ENCODE measurements at places on chromosomes 5 and 9.

DNA sequence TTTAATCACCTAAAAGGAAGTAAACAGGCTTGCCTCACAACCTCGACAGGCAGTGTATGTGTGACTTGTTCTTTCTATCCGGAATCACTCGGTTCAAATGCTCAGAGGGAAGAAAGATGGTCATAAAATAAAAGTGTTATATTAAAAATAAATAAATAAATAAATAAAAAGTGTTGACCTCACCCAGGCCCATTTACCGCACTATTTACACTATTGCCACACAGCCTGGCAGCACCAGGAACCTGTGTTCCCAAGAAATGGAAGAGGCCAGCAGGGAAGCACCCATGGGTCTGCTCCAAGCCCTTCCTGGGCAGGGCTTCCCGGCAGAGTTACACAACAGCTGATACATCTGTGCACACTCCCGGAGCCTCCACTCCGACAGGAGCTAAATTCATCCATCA is 127.9 kb downstream of the EFNA5 start:
- DNase-seq, result peak; percentile 69

- peak; percentile 19 for DNase-seq
Observed at GRCh38 chr5:52727576-52727975, 60.1 kb upstream of the ITGA1 start.

GRCh38 chr9:79433703-79434102 is 138.1 kb upstream of the TLE4 start:
- DNase-seq, result no peak

- DNase-seq, result no peak
Observed at GRCh38 chr5:87300744-87301143, 33.1 kb downstream of the RASA1 start.

- DNase-seq, result no peak
Observed at GRCh38 chr5:128350705-128351104, 187.3 kb downstream of the FBN2 start.

GRCh38 chr9:18122171-18122570 is 351.8 kb upstream of the ADAMTSL1 start:
- DNase-seq, result no peak

DNA sequence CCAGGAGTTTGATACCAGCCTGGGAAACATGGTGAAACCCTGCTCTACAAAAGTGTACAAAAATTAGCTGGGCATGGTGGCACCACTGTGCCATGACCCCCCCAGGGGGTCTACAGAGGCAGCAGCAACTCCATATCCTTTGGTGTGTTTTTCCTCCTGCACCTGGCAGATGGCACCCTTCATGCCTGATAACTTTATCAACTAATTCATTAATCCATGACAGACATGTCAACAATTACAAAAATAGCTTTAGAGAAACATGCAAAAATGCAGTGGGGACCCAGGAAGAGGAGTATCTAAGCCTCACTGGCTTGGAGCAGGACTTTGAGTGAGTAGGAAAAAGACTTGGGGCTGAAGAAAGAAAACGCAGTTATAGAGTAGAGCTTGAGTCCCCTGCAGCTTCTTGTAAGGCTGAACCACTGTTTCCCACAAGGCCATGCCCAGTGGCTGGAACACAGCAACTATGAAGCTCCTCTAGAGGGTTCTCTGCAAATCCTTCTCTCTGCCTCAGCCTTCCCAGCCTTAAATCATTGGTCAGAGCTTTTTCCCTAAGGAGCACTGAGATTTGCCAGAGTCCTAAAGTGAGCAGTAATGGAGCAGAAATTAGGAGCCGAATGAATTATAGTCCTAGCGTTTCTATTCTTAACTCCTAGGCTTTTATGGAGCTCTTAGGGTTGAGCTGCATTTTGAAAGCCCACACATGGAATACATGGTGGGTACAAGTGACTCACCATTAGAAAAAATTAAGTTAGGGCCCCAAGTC is 25.5 kb upstream of the B4GALT1 start:
- DNase-seq, result no peak

GRCh38 chr5:110854200-110854599 is 115.4 kb downstream of the SLC25A46 start:
- no peak for DNase-seq

GRCh38 chr9:85199866-85200495 is 530.5 kb downstream of the NTRK2 start:
- DNase-seq, result no peak

DNA sequence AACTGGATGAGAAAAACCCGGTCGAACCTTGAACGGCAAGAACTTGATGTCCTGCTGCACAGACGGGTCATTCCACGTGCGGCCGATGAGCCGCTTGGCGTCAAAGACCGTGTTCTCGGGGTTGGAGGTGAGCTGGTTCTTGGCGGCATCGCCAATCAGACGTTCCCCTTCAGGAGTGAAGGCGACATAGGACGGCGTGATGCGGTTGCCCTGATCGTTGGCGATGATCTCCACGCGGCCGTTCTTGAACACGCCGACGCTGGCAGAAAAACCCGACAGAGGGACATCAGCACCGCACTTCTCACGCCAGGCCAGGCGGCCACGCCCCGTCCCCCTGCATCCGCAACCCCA is 519 bp downstream of the HSPA5 start:
- no peak for DNase-seq

DNA sequence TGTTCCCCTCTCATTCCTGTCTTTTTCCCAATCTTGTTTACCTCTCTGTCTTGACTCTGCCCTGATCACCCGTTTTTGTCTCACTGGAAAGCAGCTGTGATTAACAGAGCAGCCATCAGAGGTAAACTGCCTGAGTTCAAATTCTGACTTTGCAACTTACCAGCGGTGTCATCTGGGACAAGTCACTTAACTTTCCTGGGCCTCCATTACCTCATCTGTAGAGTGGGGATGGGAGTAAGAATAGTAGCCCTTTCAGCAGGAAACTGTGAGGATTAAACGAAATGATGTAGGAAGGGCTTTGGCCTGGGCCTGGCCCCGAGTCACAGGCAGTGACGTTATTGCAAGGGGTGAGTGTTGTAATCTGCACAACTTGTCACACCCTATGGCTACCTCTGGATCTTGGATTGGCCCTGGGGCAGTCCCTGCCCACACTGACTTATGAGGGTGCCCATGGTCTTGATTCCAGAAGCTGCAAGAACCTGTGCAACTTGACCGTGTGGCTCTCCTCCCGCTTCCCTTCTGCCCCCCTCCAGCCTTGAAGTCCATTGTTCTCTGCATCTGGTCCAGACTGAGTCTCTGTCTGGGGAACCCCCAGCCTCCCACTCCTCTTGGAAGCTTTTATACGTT is 657 bp upstream of the PCDH12 start:
- no peak for DNase-seq

GRCh38 chr9:107883496-107884124 is 394.0 kb upstream of the KLF4 start:
- no peak for DNase-seq

- DNase-seq, result peak; percentile 79
Observed at GRCh38 chr9:132214027-132214622, 52.3 kb downstream of the NTNG2 start.

- DNase-seq, result no peak
Observed at GRCh38 chr5:149677731-149678130, 52.4 kb upstream of the PPARGC1B start.

GRCh38 chr9:76785501-76785900 is 21.3 kb downstream of the PCA3 start:
- DNase-seq, result no peak

GRCh38 chr5:89458332-89458656 is 575.3 kb upstream of the MEF2C start:
- no peak for DNase-seq

DNA sequence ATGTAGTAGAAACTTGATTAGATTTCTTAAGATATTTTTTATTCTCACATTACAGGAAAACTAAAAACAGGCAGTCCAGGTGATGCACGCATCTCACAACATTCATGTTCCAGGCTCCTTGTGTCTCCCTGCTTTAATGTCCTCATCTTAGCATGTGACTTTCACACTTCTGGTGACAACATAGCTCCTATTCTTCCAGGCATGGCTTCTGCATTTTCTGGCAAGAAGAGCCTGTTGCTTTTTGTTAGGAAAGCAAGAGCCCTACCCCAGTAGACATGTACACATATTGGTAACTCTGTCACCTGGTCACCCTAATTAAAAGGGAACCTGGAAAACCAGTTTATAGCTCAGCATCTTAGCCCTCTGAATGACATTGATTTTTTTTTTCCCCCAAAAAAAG is 92.5 kb downstream of the PPIC start:
- no peak for DNase-seq

DNA sequence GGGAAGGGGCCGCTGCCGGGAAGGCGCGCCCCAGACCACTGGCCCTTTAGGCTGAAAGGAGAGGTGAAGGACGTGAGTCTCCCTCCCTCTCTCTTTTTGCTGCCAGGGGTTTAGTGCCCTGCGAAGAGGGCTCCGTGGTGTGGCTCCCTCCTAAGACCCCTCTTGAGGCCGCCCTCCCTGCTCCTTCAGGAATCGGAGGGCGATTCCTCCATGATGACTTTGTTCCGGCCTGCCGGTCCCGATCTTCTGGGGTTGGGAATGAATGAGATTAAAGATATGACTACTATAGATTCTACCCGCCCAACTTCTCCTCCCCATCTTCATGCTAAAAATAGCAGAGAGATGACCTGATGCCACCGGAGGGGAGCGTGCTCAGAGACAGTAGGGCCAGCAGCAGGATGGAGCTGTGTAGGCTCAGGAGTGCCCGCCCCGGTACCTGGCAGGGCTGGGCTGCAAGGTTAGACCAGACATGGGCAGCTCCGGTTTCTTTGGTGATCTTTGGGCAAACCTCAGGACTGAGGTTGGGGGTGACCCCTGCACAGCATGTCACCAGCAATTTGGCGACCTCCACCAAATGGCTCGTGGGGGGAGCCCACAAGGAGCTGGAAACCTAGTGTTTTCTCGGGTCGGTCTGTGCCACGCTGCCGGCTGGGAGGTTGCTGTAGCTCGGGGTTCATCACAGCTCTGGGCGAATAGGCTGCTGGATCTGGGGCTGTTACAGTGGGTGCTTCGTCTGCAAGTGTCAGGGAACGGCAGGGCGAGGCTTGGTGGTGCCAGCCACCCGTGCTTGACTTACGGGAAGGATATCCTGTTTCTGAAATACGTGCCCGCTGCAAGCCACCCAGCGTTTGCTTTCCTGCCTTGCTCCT is 1.7 kb downstream of the OLFM1 start:
- no peak for DNase-seq

- no peak for DNase-seq
Observed at GRCh38 chr9:2720179-2720654, 2.9 kb downstream of the KCNV2 start.

DNA sequence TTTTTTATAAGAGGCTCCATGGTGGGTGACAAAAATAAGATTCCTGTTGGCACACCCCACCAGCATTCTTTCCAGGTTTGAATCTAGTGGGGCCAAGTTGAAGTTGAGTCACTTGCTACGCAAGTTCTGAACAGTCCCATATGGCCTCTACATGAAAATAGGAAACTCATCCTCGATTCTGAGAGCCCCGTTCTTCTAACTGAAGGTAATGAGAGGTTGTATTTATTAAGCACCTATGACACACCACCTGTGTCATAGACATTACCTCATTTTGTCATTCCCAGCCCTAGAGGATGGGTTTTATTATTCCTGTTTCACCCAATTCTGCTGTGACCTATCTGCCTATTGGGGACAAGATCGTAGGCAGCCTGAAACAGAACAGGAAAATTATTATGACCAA is 131.7 kb downstream of the ACTL7B start:
- no peak for DNase-seq

GRCh38 chr5:10741661-10742060 is 19.4 kb downstream of the DAP start:
- no peak for DNase-seq

DNA sequence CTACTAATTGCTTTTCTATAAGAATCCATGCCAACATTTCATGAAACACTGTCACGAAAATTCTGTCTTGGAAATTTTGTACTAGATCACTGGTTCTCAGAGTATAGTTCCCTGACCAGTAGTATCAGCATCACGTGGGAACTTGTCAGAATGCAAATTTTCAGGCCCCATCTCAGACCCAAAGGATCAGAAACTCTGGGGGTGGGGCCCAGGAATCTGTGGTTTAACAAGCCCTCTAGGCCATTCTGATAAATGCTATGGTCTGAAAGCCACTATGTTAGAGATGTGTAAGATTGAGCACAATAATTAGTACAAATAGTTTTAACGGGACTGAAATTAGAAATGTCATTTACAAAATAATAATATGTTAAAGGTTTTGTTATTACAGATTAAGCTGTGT is 615.7 kb upstream of the ARRDC3 start:
- DNase-seq, result no peak

- DNase-seq, result no peak
Observed at GRCh38 chr5:75368391-75368790, 31.4 kb downstream of the HMGCR start.

DNA sequence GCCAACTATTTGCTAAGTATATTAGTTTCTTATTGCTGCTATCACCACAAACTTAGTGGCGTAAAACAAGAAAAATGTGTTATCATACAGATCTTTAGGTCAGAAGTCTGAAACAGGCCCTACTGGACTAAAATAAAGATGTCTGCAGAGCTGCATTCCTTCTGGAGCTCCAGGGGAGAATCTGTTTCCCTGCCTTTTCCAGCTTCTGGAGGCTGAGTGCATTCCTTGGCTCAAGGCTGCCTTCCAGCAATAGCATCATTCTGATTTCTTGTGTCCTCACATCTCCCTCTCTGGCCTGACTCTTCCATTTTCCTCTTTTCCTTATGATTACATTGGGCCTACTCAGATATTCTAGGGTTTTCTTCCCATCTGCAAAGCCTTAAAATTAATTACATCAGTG is 15.9 kb downstream of the MAN2A1 start:
- no peak for DNase-seq

GRCh38 chr5:157400741-157401495 is 59.1 kb upstream of the NIPAL4 start:
- DNase-seq, result no peak

DNA sequence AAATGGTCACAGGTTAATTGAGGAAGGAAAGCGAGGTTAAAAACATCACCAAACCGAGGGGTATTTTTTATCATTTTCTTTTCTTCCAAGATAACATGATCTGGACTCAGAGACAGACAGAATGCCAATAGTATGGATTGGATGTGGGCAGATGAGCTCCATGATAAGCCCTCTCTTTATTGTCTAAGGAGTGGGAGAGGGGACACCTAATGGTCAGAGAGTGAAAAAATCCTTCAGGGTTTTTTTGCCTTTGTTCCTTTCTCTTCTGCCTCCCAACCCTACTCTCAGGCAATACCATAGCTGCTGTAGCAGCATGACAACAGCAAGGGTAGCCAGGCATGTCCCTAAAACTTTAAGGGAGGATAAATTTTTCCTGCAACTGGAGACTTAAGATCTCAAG is 94.7 kb downstream of the DIRAS2 start:
- DNase-seq, result no peak

DNA sequence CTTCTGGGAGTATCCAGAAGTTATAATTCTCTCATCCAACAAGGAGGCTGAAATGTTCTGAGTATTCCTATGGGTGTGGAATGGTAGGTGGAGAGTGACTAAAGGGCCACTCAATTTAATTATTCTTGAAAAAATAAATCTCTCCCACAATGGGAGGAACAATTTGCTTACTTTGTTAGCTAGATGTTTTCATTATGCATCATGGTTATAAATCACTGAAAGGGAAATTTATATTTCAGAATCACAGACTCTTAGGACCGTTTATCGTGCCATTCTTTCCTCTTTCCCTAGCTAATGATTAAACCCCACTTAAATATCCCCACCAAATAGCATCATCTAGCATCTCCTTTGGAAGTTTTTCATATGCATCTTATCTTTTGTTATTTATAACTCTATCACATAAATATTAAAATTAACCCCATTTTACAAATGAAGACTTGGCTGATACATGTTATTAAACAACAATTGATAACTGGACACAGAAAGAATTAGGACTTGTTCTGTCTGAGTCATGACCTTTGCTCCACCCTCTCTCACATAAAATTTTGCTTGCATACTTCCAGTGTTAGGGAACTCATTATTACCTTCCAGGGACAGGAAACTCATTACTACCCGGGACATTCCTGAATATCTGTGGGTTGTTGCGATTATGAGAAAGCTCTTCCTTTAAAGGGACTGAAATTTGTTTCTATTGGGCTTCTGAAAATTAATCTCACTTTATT is 94.9 kb upstream of the NMUR2 start:
- DNase-seq, result no peak
